ENCODE measurements at places on chromosomes 3 and 15. TPM values are rescaled to one million over a fixed set of nuclear protein-coding genes. Genes with fewer than 3 reads are reported as not detected.

The CCDC39 gene
- total RNA-seq = 0.63 TPM

The SV2B gene
- 34.7 TPM for total RNA-seq

The CCR9 gene
- not detected for total RNA-seq

The RLBP1 gene
- total RNA-seq = 2.2 TPM

The LRRC2 gene
- total RNA-seq = 5.9 TPM

The CALML4 gene
- 8.1 TPM for total RNA-seq

The FSD2 gene
- total RNA-seq = not detected

The AVEN gene
- total RNA-seq = 17.2 TPM

The GNB4 gene
- total RNA-seq = 111 TPM

The TMCO5A gene
- total RNA-seq = not detected

The UROC1 gene
- total RNA-seq = not detected

The TTC23 gene
- 10.0 TPM for total RNA-seq

The IGSF10 gene
- total RNA-seq = 1.9 TPM

The PPP2R3A gene
- 44.8 TPM for total RNA-seq

The CLDND1 gene
- total RNA-seq = 132 TPM

The THBS1 gene
- total RNA-seq = 272 TPM

The STX19 gene
- total RNA-seq = not detected

The GABRB3 gene
- total RNA-seq = 135 TPM

Measured in parietal lobe (tissue), 2 donors.